ENCODE measurements at places on chromosomes 5 and 9.

- DNase-seq = no peak
Observed at GRCh38 chr9:73200694-73201452, 49.2 kb downstream of the ANXA1 start.

DNA sequence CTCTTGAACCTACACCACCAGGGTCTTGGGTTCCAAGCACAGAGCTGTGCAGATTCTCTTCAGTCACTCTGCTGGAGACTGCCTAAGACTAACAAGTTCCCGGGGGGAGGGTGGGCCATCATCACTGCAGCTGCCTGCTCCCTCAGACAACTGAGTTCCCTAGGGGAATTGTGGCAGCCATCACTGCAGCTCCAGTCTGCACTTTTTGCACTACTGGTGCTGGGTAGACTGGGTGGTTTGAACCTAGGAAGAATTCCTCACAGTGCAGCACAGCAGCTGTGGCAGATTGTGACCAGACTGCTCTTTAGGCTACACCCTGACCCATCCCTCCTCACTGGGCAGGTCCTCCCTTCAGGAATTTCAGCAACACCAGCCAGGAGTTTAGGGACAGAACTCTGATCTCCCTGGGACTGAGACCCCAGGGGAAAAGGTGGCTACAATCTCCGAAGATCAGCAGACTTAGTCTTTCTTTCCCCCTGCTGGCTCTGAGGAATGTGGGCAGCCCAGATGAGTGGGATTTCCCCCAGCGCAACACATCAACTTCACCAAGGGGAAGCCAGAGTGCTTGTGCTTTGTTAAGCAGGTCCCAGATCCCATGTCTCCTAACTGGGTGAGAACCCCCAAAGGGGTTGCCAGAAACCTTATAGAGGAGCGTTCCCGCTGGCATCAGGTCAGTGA, 30.9 kb upstream of the RGMB start:
- DNase-seq = no peak

DNA sequence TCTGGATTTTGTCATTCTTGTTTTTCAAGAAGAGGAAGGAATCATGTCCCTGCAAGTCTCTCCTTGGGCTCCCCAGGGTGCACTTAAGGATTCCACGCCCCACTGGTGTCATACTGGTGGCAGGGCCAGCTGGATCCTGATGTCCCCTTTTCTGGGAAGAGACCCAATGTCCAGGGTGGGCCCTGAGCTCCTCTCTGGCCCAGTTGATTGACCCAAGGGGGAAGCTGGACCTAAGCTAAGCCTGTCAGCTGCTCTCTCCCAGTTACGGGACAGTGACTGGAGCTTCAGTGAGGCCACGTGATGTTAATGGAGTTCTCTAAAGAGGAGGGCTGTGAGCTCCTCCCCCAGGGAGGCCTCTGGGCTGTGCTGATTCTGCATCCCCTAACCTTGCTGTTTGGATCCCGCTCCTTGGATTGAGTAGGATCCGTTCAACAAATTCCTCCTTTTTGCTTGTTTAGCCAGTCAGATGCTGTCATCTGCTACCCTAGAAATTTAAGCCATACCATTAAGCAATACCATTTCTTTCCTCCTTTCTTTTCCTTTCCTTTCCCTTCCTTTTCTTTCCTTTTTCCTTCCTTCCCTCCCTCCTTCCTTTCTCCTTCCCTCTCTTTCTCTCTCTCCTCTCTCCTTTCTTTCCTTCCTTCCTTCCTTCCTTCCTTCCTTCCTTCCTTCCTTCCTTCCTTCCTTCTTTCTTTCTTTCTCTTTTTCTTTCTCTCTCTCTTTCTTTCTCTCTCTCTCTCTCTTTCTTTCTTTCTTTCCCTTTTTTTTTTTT, 17.2 kb downstream of the NKX2-5 start:
- DNase-seq = no peak

- no peak for DNase-seq
Observed at GRCh38 chr5:93603793-93604643, 21.0 kb downstream of the NR2F1 start.

GRCh38 chr5:1118738-1119137, 6.9 kb upstream of the SLC12A7 start:
- no peak for DNase-seq

DNA sequence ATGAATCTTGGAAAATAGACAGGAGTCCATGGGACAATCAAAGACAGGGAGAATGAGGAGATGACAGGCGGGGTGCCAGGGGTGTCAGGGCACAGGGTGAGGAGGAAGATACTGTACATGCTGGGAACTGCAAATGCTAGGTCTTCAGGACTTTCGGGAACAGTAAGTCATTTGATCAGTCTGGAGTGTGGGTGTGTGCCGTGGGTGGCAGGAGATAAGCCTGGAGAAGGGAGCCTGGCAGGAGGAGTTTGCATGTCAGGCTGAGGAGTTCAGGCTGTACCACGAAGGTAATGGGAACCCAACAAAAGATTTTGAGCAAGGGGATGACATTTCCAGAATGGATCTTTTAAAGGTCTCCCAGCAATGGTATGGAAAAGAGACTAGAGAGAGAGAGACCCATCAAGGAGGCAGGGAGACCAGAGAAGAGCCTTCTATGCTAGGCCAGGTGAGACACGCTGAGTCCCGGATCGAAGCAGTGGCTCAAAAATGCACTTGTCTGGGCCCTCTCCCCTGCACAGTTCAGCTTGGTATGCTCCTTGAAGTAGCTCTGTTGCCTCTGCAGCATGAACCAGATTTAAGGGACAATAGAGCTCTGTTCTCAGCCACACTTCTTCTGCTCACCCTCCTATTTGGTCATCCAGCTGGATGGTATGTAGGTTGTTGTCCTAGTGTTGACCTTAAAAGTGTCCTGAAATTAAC, 77.0 kb upstream of the FER start:
- no peak for DNase-seq

DNA sequence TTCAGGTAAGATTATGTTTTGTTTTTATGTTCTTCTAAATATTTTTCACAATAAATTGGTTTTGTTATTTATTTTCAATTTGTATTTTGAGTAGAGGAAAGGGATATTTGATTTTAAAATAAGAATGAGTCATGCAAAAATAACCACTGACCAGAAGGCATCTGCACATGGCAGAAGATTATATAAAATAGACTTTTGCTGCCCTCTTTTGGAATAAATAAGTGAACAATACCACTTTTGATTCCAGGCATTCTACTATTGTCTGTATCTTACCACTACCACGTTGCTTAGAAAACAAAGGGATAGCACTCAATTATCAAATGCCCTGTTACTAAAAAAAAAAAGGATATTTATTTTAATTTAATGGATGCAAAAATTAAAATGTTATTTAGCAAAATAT, 227.3 kb upstream of the ITGA1 start:
- no peak for DNase-seq

- no peak for DNase-seq
Observed at GRCh38 chr5:145445027-145445426, 390.1 kb downstream of the PRELID2 start.

GRCh38 chr9:130360672-130361071, 84.1 kb upstream of the ASS1 start:
- DNase-seq = no peak

DNA sequence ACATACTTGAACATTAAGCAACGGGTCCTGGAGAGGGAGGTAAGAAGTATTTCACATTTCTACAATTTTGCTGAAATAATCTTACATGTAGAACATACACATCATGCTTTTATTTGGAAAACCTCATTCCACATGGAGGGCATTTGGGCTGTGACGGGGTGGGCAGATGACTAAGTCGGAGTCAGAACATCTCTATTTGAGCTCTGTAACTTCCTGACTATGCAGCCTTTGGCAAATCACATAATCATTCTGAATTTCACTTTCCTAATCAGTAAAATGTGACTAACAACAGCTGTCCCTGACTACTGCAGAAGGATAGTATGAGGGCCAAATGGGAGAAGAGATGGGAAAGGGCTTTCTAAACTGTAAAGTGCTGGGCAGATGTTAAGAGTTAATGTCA, 17.1 kb upstream of the IL6ST start:
- no peak for DNase-seq

DNA sequence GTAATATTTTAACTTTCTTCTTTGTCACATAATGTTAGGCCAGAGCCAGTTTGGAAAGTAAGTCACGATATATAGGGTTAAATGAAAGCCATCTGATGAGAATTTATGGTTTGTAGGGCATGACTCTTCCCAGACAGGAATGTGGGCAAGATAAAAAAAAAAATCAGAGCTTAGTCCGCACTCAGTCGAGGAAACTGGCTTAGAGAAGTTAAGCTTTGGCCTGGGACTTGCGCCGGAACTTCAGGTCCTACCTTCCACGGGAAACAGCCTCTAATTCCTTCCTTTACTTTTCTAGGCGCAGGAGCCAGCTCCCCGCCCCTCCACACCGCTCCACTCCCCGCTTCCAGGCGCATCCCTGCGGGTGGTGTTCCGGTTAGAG, 475 bp downstream of the DDX31 start:
- DNase-seq = no peak

- no peak for DNase-seq
Observed at GRCh38 chr9:295576-295975, 80.9 kb downstream of the DOCK8 start.

- DNase-seq = no peak
Observed at GRCh38 chr5:54049963-54050362, 260.4 kb downstream of the ARL15 start.

DNA sequence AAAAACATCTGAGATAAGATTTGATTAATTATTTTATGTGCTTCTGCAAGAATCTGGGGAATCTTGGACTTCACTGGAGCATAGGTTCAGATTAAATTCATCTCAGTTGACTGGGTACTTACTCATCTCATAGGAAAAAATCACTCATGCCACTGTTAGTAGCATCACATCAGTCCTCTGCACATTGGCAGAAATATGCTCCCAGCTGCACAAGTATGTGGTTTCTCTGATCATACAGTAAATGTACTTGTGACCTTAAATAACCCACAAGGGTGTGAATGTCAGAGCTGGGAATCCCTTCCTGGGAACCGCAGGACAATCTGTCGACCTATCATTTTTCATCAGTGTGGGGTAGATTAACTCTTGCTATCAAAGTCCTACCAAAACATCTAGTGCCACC, 203.7 kb upstream of the SLC24A2 start:
- no peak for DNase-seq

GRCh38 chr9:126893079-126893478, 21.5 kb upstream of the RALGPS1 start:
- no peak for DNase-seq

DNA sequence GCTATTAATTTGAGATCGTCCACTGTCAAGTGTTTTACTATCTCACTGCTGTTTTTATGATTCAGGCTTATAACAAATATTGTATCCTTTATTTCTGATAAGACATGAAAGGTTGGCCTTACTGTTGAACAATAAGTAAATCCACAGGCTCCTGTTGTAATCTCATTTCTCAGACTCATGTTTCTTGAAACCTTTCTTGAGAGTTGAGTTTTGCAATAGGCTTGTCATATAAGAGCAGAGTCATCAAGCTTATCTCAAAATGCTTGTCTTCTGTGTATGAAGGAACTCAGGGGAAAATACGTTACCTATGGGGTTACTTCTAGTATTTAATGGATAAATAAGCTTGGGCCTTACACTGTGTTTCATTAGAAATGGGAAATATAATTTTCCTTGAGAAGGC, 9.2 kb upstream of the TLX3 start:
- DNase-seq = no peak
